NCI-H1092 treated with DMSO at 0.1 percent for 48 hours (cell line): ENCODE measurements at places on chromosomes 6 and 20.

GRCh38 chr20:53718142-53719021 lies 124.7 kb upstream of the ZNF217 start:
- no peak for DNase-seq

- no peak for DNase-seq
Measured at GRCh38 chr6:11845664-11846577, 67.3 kb upstream of the ADTRP start.

DNA sequence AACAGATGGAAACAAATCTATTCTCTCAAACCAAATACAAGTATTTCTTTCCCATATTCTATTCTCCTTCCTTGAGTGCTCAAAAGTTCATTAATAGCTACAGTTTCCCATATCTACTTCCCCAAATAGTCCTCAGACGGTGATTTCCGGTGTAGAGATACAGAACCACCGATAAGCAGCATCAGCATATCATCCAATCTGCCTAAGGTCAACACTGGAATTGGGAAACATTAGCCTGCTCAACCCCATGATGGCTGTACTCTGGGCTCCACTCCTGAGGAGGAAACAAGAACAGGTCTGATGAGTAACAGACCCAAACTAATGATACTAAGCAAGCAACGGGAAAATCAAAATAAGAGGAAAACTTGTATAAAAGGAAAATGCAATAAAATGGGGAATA lies 115.6 kb downstream of the EPB41L2 start:
- no peak for DNase-seq

GRCh38 chr6:82270881-82271635 lies 23.5 kb upstream of the IBTK start:
- DNase-seq: peak; percentile 57

- no peak for DNase-seq
Measured at GRCh38 chr20:8352486-8352885, 220.4 kb downstream of the PLCB1 start.

DNA sequence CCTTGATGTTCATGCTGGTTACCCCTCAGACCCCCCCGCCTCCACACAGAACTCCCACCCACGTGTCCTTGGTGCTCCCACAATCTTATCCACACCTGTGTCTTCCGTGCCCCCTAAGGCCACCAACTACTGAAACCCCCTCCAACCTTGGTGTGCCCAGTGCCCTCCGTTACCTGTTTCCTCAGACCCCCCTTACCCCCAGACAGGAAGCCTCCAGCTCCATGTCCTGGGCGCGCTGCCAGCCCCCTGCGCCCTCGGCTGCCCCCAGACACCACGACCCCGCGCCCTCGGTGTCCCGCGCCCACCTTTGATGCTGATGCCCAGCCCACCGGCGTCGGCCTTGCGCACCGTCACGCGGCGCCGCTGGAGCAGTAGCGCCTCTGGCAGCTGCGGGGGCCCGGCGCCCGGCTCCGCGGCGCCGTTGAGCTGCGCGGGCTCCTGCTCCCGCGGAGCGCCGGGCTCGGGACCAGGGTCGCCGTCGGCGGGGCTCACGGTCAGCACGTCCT lies 504 bp downstream of the SNTA1 start:
- DNase-seq: peak; percentile 65

DNA sequence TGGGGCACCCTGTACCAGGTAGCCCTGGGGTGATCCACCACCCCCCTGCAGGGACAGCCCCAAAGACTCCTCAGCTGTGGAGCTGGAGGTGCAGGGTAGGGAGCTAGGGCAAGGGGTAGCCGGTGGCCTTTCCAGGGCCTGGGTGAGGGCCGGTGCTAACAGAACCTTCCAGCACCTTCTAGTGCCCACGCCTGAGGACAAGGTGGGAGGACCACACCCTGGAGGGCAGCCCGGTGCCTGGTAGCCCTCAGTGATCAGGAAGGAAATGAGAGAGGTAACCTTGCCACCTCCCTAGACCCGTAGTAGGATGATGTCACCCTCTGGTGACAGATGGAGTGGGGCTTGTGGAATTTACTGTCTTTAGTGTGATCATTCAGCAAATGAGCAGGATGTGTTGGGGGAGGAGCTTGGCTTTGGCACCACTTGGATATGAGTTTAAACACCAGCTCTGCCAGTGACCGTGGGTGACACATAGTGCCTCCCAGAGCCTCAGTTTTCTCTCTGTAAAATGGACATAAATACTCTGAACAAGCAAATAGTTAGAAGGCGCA lies 187.7 kb downstream of the NFATC2 start:
- DNase-seq: no peak

DNA sequence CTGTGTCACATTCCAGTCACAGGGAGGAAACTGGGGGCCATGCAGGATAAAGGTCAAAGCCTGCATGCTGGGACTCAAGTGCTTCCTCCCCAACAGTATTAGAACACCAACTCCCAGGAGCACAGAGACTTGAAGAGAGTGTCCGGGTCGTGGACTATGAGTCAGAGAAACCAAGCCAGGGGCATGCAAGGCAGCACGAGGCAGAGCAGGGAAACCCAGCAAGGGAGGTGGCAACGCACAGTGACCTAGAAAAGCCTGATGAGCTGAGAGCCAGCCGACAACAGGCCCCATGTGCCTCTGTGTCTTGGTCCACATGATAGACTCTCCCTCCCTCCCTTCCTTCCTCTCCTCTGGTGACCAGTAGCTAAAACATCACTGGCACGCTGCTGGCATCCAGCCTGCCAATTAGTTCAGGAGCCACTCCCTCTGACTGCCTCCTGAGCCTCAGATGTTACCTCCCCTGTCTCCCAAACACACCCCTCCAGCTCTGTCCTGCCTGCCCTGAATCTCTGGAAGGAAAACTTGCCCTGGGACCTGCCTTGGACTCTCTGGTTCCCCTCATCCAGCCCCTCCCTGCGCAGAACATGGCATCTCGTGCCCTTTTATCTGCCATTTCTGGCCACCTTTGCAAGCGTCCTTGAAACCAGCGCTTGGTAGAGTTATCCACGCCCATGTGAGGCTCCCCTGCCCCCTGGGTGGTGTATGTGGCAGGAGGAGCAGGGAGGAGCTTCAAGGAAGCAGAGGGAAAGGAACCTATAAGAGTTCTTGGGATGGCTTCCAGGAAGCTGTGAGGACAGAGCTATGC lies 16.2 kb upstream of the RNF39 start:
- no peak for DNase-seq

DNA sequence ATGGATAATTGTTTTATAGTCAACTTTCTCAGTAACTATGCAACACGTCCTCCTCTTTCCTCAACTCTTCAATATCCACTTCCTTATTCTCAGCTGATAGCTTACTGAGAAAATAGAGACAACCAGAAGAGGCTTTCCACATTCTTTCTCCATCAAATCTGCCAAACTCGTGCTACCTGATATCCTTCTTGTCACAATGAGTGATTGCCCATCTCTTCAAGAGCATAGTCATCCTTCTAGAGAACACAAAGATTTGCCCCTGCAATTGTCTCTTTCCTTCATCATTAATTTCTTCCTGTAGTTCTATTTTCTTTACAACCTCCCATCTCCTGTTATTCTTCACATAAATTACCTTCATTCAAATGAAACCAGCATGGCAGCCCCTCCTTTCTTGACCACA lies 75.9 kb upstream of the RGS17 start:
- DNase-seq: no peak

- no peak for DNase-seq
Measured at GRCh38 chr20:55375920-55376319, 629.4 kb downstream of the CBLN4 start.

DNA sequence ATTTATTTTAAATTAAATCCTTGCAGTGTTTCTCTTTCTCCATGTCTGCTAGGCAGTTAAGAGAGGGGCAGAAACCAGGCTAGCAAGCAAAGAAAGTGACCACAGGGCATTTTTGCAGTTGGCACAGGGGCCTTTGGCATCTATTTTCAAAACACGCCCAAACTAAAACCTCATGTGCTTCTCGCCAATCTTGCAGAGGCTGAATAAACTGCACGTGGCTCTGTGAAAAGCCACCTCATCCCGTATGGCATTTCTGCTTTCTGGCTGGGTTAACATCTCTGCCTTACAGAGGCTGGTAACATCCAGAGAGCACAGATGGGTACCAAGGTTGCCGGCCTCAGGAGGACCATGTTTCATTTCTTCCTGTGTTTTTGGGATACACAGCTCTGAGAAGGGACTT lies 54.6 kb downstream of the GJA10 start:
- DNase-seq: no peak

DNA sequence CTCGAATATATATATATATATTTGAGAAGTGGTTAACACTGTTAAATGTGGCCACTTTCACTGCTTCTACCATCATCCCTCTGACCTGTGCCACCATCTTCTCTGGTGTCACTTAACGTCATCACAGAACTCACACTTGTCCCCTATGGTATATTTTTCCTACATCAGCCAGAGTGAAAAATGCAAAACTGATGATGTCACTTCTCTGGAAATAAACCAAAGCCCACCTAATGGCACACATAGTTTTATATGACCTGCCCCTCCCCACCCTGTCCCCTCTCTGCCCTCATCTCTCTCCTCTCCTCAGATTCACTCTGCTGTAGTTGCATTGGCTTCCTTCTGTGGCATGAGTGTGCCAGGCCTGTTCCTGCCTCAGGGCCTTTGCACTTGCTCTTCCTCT lies 63.9 kb upstream of the IFNGR1 start:
- no peak for DNase-seq

DNA sequence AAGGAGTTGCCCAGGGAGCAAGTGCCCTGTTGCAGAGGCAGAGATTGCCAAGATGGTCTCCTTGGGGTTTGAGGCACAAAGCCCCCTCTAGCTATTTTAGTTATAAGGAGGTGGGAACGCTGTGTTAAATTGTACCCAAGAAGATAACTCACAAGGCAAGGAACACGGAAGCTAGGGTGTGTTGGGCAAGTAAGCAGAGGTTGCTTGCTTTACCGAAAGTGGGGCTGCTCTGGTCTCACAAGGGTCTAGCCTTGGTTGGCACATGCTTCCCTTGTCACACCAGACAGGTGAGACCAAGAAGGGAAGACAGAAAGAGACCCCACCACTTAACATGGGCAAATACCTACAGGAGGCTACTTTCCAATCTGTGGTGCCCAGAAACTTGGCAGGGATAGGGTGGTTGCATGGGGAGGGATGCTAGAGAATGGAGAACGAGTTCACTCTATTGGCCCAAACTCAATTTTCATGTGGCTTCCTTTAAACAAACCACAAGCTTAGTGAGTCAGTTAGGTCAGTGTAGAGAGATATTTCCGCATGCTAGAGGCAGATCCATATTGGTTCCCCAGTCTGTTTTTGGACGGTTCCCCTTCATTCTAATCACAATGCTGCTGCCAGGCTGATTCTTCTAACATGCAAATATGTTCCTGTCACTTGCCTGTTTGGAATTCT lies 42.4 kb downstream of the PLAGL1 start:
- no peak for DNase-seq

DNA sequence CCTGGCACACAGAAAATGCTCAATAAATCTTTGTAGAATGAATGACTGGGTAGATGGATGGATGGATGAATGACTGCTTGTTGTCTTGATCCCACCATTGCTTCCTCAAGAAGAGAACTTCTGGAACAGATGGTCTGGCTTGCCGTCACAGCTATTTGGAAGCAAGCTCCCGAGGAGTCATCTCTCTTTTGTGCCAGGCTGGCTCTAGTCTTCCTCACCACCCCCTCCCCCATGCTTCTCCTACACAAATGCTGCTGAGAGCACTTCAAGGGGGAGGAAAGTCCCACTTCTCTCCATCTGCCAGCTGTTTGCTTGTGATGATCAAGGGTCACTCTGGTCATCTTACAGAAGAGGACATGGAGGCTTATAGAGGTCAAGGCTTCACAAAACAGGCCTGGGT lies 11.6 kb upstream of the KCNG1 start:
- DNase-seq: no peak

GRCh38 chr6:143782481-143782880 lies 60.7 kb upstream of the LTV1 start:
- DNase-seq: no peak

DNA sequence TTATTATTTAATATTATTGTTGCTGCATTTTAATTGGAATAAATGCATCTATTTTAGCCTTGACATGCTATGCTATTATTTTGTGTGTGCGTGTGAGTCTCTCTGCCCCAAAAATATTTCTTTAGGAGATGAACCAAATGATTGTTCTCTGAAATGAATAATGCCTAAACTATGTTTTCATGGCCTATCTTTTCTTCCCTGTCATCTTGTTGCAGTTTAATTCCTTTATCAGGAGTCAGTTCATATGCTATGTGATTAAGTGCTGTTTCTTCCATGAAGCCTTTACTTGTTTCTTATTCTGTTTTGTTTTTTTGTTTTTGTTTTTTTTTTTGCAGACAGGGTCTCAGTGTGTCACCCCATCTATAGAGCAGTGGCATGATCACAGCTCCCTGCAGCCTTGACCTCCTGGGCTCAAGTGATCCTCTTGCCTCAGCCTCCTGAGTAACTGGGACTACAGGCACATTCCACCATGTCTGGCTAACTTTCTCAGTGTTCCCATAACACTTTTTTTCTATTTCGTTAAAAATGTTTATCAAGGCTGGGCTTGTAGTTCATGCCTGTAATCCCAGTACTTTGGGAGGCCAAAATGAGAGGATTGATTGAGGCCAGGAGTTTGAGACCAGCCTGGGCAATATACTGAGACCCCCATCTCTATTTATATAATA lies 25.7 kb downstream of the TPX2 start:
- no peak for DNase-seq

- peak; percentile 64 for DNase-seq
Measured at GRCh38 chr6:166005944-166006899, 161.4 kb downstream of the TBXT start.

- no peak for DNase-seq
Measured at GRCh38 chr6:105588123-105588710, 185.3 kb upstream of the PREP start.

DNA sequence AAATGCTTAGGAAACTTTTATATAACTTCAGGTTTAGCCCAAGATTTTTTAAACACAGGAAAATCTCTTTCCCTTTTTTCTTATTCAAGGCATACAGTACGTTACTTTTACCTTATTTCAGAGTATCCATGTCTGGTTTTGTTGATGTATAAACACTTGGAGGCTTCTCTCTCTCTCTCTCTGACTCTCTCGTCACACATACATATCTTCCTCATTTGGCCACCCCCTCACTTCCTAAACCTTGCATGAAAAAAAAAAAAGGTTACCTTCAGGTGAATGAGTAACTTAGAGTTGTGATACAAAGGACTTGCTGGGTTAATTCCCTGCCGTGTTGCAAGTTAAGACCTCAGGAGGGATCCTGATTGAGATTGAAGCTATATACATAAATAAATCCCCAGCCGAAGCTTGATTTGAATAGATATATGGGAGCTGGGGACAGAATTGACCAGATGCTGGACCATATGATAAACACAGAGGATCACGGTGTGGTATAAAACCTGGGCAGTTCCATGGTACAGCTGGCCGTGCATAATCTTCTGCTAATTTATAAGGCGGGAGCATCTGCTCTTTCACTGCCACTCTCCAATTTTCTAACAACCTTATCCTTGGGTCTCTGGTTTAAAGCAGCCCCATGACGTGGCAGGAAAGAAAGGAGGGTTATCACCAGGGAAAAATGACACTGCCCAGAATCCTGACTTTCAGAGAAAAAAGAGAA lies 55.1 kb upstream of the IL20RA start:
- no peak for DNase-seq
